ENCODE measurements at places on chromosomes 2 and 18. TPM values are rescaled to one million over a fixed set of nuclear protein-coding genes. Genes with fewer than 3 reads are reported as not detected.
A peak's percentile ranks its signal among the peaks of the same experiment; 100 is the strongest.

- no peak overlapping the region for H3K4me3 ChIP-seq
- H3K36me3 ChIP-seq = no peaks in the 10 kb centered on the region
- no peaks in the 10 kb centered on the region for H3K27me3 ChIP-seq
- no peak overlapping the region for H3K27ac ChIP-seq
- no peak for DNase-seq
Measured at GRCh38 chr2:230541934-230542380, 126.0 kb downstream of the SP100 start.

DNA sequence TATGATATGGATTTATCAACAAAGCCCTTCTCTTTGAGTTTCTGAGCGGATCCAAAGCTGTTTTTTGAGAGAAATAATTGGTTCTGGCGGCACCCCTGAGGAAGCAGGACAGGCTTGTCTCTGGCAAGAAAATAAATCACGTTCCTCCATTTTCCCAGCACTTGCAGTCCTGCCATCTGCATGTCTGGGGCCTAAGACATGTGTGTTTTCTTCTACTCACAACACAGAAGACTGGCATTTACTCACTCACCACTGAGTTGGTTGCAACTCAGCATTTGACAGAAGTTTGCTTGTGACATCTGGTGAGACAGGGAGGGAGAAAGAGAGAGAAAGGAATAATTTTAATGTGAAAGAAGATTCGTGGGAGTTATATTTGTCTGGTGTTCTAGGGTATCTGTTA is 37.0 kb upstream of the YES1 start:
- no peaks in the 10 kb centered on the region for H3K27me3 ChIP-seq
- H3K27ac ChIP-seq = no peak overlapping the region
- H3K4me3 ChIP-seq = no peak overlapping the region
- H3K36me3 ChIP-seq = no peaks in the 10 kb centered on the region
- H3K4me1 ChIP-seq = no peaks in the 10 kb centered on the region
- DNase-seq = no peak

GRCh38 chr2:51667679-51668078 is 635.7 kb upstream of the NRXN1 start:
- DNase-seq = no peak
- no peaks in the 10 kb centered on the region for H3K27me3 ChIP-seq
- H3K27ac ChIP-seq = no peak overlapping the region
- no peaks in the 10 kb centered on the region for H3K36me3 ChIP-seq

GRCh38 chr2:14909795-14910194 is 277.3 kb downstream of the LRATD1 start:
- H3K4me1 ChIP-seq = peaks cover 15% of the 10 kb centered on the region
- DNase-seq = no peak
- H3K27me3 ChIP-seq = no peaks in the 10 kb centered on the region
- no peak overlapping the region for H3K4me3 ChIP-seq

GRCh38 chr2:219663116-219663762 is 35.8 kb downstream of the SLC4A3 start:
- DNase-seq = no peak
- no peak overlapping the region for H3K4me3 ChIP-seq
- no peaks in the 10 kb centered on the region for H3K36me3 ChIP-seq

DNA sequence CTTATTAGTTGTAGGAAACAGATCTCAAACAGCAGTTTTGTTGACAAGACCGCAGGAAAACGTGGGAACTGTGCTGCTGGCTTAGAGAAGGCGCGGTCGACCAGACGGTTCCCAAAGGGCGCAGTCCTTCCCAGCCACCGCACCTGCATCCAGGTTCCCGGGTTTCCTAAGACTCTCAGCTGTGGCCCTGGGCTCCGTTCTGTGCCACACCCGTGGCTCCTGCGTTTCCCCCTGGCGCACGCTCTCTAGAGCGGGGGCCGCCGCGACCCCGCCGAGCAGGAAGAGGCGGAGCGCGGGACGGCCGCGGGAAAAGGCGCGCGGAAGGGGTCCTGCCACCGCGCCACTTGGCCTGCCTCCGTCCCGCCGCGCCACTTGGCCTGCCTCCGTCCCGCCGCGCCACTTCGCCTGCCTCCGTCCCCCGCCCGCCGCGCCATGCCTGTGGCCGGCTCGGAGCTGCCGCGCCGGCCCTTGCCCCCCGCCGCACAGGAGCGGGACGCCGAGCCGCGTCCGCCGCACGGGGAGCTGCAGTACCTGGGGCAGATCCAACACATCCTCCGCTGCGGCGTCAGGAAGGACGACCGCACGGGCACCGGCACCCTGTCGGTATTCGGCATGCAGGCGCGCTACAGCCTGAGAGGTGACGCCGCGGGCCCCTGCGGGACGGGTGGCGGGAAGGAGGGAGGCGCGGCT is at the start of gene TYMS:
TSS of gene TYMS (plus strand) at position 343 of the 690 bp plus-strand sequence. CDS start at position 433, 90 bp downstream.
- H3K27me3 ChIP-seq = no peaks in the 10 kb centered on the region
- peak; percentile 56 for DNase-seq
- H3K36me3 ChIP-seq = peaks cover 22% of the 10 kb centered on the region
- H3K4me1 ChIP-seq = peaks cover 9% of the 10 kb centered on the region

GRCh38 chr2:17272170-17272569 is 246.1 kb downstream of the RAD51AP2 start:
- no peak overlapping the region for H3K27ac ChIP-seq
- no peaks in the 10 kb centered on the region for H3K27me3 ChIP-seq
- no peaks in the 10 kb centered on the region for H3K36me3 ChIP-seq
- DNase-seq = no peak

- peaks cover 15% of the 10 kb centered on the region for H3K36me3 ChIP-seq
- DNase-seq = no peak
- H3K27ac ChIP-seq = peak overlapping the region; percentile 100
- peaks cover 13% of the 10 kb centered on the region for H3K4me1 ChIP-seq
- H3K4me3 ChIP-seq = peak overlapping the region; percentile 81
Measured at GRCh38 chr2:130336150-130336876, 6.4 kb upstream of the IMP4 start.

GRCh38 chr2:46780801-46781445 is 134.7 kb downstream of the MCFD2 start:
- H3K4me3 ChIP-seq = no peak overlapping the region
- no peaks in the 10 kb centered on the region for H3K4me1 ChIP-seq
- peak; percentile 21 for DNase-seq
- peaks cover 1% of the 10 kb centered on the region for H3K36me3 ChIP-seq

GRCh38 chr2:144239726-144240125 is 280.2 kb downstream of the ZEB2 start:
- peaks cover 10% of the 10 kb centered on the region for H3K4me1 ChIP-seq
- no peak for DNase-seq
- H3K27ac ChIP-seq = no peak overlapping the region

- no peak overlapping the region for H3K27ac ChIP-seq
- no peaks in the 10 kb centered on the region for H3K36me3 ChIP-seq
- no peaks in the 10 kb centered on the region for H3K4me1 ChIP-seq
- peaks cover 1% of the 10 kb centered on the region for H3K27me3 ChIP-seq
Measured at GRCh38 chr18:73859837-73860397, 287.7 kb downstream of the FBXO15 start.

DNA sequence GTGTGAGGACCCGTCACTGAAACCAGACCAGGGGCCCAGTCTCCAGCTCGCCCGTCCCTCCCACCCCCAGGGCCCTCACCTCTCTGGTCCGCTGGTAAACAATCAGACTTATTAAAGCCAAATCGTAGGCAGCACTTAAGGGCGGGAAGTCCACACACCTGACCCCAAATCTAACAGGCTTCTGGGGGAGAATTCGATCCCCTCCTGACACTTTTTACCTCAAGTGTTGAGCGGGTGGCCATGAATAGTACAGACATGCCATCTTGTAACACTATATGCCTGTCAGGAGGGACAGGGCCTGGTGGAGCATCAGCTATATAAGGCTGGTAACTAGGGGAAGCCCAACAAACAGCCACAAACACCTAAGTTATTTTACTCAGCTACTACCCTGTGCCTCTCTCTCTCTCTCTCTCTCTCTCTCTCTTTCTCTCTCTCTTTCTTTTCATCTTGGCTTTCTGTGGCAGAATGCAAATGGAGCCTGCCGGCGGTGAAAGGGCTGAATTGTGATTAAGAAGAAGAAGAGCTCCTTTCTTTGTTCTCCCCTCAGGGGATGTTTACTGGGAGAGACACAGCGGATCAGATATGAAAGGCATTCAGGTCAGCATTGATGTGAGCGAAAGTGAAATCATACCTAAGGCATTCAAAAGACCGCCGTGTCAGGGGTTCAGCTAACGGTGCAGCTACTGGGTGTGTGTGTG is 9.5 kb downstream of the ZEB2 start:
- no peak for DNase-seq
- H3K27ac ChIP-seq = no peak overlapping the region
- no peak overlapping the region for H3K4me3 ChIP-seq
- peaks cover 89% of the 10 kb centered on the region for H3K27me3 ChIP-seq

DNA sequence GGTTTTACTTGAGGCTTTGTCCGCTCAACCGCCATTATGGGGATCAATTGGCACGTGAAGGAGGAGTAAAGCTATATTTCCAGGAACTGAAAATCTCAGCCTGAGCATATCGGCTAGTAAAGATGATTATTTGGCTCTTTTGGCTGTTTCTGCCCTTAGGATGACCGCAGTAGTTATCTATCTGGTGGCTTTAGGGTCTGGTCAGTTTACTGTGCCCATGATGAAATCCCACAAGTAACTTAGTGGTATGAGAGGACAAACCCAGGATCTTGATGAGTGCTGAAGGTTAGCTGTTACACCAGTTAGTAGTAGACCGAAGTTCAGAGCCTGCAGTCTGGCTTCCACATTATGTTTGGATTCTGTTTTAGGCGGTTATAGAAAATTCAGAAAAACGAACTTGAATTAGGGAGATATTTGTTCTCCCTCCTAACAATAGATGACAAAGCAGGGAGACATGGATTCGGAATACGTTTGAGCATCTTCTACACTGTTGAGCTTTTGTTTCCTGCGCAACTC is 1.2 kb downstream of the MAT2A start:
- peaks cover 33% of the 10 kb centered on the region for H3K36me3 ChIP-seq
- peak overlapping the region; percentile 79 for H3K27ac ChIP-seq
- DNase-seq = no peak

DNA sequence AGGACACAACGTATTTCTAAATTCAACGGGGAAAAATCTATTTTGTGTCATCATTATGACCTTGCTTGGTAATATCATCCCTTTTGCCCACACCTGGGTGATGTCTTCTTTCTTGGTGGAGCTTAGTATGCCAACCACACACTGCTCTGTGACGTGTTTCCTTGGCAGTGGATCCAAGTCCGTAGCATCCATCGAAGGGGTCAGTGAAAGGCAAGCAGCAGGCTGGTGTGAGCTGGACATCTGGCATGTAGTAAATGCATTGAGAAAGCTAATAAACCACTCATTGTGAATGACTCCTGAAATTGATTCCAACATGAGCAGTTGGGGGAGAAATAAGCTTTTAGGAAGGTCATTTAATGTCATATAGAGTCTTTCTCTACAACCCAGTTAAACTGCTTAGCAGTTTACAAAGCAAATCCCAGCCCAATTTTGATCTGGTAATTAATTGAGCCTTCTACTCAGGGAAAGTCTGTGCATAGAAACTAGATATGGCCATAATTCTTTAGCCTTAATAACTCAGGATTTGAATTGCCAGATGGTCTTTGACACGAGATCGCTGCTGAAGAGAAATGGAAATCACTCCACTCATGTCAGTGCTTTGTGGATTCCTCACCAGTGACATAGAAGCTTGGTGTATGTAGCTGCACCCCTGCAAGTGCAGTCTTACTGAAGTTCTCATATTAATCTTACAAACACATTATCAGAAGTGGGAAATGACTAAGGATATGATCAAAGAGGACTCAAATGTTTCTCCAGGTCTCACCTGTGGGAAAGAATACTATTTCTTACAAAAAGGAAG is 494.8 kb downstream of the CMPK2 start:
- DNase-seq = no peak
- H3K36me3 ChIP-seq = no peaks in the 10 kb centered on the region
- no peak overlapping the region for H3K4me3 ChIP-seq
- no peaks in the 10 kb centered on the region for H3K27me3 ChIP-seq
- peak overlapping the region; percentile 2 for H3K27ac ChIP-seq

DNA sequence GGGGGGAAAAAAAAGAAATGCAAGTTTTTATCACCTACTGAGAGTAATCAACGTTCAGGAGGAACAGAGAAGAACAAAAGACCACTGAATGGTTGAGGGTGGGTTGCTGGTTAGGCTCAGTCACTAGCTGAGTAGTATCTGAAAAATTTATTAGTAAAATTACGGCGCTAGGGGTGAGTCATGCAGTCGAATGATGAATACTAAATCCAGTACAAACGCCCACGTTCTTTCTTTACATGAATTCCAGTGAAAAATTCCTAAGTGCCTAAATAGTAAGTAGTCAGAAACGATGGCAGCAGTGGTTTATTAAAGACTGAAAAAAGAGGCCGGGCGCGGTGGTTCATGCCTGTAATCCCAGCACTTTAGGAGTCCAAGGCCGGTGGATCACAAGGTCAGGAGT is 52.0 kb downstream of the TEKT4 start:
- no peak overlapping the region for H3K4me3 ChIP-seq
- no peaks in the 10 kb centered on the region for H3K36me3 ChIP-seq
- no peak for DNase-seq
- H3K27me3 ChIP-seq = no peaks in the 10 kb centered on the region

GRCh38 chr2:149540138-149540537 is 47.4 kb downstream of the MMADHC start:
- no peaks in the 10 kb centered on the region for H3K36me3 ChIP-seq
- H3K4me1 ChIP-seq = no peaks in the 10 kb centered on the region
- H3K4me3 ChIP-seq = no peak overlapping the region
- no peaks in the 10 kb centered on the region for H3K27me3 ChIP-seq

DNA sequence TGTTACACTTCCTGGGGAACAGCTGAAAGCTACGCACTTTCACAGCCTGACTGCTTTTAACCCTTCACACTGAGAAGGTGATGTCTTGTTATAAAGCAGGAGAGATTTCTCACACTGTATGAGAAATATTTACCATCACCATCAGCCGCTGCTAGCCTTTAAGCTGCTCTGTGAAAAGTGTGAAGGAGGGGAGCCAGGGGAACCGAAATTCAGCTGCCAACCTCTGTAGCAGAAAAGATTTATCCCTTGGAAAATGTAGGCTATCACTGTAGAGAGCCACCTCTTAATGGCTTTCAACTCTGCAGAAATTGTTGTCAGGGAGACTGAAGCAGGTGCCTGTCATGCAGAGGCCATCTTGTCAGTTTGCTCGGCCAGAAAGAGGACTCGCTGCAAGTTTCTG is 145.3 kb downstream of the SP3 start:
- H3K36me3 ChIP-seq = no peaks in the 10 kb centered on the region
- no peak for DNase-seq
- no peak overlapping the region for H3K27ac ChIP-seq
- no peaks in the 10 kb centered on the region for H3K27me3 ChIP-seq

DNA sequence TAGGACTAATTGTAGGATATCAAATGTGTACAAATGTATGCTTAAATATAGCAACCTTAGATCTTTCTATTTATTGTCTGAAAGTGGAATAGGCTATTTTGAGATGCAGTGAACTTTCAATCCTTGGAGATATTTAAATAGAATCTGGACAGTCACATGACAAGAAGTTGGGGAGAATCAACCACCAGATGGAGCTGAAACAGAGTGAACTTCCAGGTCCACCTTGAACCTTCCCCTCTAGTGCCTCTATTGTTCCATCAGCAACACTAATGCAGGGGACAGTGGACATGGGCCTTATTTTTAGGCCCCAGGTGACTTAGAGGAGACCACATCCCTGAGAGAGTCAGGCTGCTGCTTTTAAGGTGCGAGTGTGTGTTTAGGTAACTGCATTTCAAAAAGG is 37.0 kb upstream of the CRIM1 start:
- no peak for DNase-seq
- no peak overlapping the region for H3K27ac ChIP-seq
- H3K36me3 ChIP-seq = peaks cover 4% of the 10 kb centered on the region
- H3K27me3 ChIP-seq = no peaks in the 10 kb centered on the region
- no peaks in the 10 kb centered on the region for H3K4me1 ChIP-seq

TUBA3D gene
- total RNA-seq = not detected

SKOR2 gene
- total RNA-seq = not detected

SCN7A gene
- 3.3 TPM for total RNA-seq

ACTG2 gene
- total RNA-seq = 0.19 TPM

COLEC11 gene
- total RNA-seq = not detected

CFAP221 gene
- total RNA-seq = 33.0 TPM

PPP1R1C gene
- 5.6 TPM for total RNA-seq

EPB41L3 gene
- total RNA-seq = 41.7 TPM

REG1A gene
- total RNA-seq = 0.51 TPM

CRYGD gene
- total RNA-seq = not detected

All from progenitor cell of endocrine pancreas (in vitro differentiated cells).